ENCODE measurements at places on chromosomes 16 and 17.

- DNase-seq = no peak
Observed at GRCh38 chr17:58693751-58694150, 1.3 kb downstream of the RAD51C start.

DNA sequence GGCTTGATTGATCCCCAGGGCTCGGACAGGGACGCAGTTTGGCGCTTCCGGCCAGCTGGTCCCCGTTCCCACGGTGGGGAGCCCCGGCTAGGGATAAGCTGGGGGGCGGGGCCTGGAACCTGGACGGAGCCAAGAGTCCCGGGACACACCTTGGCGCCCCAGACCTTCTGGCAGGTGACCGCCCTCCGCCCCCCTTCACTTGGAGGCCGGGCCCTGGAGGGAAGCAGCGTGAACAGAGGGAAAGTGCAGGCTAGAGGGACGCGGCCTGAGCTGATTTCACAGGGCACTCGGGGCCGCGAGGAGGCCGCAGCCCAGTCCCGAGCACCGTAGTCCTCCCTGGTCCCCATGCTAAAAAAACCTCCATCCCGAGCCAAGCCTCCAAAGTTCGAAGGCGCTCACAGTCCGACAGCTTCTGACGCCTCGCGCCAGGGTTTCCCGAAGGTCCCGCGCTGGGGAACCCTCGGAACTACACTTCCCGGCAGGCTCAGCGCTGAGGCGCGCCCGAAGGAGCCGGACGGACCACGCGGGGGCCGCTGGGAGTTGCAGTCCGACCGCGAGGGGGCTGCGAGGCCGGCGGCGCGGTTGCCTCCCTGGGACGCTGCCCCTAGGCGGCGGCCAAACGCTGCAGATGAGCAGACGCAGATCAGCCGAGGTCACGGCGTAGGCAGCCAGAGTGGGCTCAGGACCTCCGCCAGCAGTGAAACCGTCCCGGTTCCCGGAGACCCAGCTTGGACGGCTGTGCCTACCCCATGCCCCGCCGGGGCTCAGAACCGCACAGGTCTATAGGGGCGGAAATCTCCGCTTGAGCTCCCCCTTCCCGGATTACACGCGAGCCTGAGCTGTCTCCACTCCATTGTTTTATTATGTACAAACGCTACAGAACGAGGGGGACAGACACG is at the start of gene TBX6:
Gene TBX6, minus strand, starts transcription at position 451 of the 899 bp plus-strand sequence. CDS start 731 bp downstream, outside the sequence.
- DNase-seq = peak; percentile 82

GRCh38 chr16:89536886-89537548 is 23.5 kb upstream of the RPL13 start:
- DNase-seq = no peak

- no peak for DNase-seq
Observed at GRCh38 chr16:4888428-4889135, 41.3 kb downstream of the UBN1 start.

GRCh38 chr16:49469311-49469670 is 95.7 kb downstream of the C16orf78 start:
- DNase-seq = no peak

- DNase-seq = no peak
Observed at GRCh38 chr17:6101706-6102105, 31.5 kb downstream of the WSCD1 start.

- no peak for DNase-seq
Observed at GRCh38 chr16:64450177-64450576, 671.7 kb downstream of the CDH11 start.

GRCh38 chr16:61817583-61818278 is 218.5 kb downstream of the CDH8 start:
- DNase-seq = no peak

DNA sequence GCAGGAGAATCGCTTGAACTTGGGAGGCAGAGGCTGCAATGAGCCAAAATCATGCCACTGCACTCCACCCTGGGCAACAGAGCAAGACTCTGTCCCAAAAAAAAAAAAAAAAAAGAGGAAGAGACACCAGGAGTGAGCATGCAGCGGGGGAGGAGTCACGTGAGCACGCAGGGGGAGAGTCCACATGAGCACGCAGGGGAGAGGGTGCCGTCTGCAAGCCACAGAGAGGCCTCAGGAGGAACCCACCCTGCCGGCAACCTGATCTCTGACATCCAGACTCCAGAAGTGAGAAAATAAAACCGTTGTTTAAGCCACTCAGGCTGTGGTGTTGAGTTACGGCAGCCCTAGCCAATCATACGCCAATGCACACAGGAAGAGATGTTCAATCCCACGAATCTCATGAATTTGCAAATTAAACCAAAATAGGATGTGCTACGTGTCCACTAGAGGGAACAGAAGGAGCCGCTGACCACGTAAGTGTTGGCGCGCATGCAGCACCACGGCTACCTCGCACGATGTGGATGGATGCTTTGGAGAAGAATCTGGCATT is 42.2 kb downstream of the CCDC57 start:
- DNase-seq = no peak

DNA sequence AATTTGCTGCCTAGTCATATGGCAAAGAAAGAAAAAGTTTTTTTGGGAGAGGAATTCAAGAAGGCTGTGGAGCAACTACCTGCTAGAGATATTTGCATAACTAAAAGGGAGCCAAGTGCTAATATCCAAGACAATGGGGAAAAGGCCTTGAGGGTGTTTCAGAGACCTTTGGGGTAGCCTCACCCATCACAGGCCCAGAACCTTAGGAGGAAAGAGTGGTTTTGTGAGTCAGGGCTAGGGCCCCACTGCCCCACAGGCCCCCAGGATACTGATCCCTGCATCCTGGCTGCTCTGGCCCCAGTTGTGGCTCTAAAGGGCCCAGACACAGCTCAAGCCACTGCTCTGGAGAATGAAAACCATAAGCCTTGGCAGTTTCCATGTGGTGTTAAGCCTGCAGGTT is 41.9 kb upstream of the SDK2 start:
- DNase-seq = no peak

DNA sequence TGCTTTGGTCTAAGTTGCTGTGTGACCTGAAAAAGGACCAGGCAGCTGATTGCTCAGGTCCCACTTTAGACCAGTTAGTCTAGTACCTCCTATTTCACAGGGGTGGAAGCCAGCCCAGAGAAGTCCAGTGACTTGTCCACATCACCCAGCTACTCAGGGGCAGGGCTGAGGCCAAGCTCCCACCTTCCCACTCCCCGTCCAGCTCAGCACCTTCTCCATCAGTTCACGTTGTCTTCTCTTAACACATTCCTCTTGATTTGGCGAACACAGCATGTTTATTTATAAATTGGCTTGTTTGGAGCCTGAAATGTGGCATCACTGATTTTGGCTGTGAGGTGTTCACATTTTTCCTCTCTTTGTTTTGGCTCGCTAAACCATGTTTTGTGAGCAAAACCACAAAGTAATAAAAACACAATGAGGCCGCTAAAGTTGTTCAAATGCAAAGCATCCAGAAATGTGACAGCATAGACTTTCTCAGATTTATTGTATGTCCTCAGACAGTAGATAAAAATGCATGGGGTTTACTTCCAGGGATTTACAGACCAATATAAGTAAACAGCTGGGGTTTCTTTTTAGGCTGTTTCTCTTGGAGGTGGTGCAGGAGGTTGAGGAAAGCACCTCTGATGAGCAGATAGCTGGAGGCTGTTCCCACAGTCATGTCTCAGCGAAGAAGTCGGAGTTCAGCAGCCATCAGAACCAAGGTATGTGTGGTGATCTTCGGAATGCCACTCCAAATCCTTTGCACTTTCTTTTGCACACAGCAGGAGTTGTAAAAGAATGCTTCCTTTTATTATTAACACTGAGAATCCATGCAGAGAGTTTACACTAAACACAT is 88.4 kb downstream of the PLXDC1 start:
- DNase-seq = no peak

DNA sequence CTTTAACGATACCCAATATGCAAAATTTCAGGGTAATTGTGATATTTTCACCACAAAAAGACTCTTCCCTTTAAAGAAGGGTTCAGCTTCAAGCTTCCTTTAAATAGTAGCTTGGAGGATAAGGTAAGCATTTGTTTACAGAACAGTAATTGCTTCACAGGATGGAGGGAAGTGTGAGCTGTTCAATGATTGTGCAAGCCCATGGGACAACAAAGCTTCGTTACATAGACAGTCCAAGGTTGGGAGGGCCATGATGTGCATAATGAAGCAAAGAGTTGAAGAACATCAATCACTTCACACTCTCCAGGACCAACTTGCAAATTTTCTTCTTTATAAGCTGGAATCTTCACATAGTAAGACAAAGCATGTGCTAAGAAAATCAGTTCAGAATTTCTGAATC is 145.0 kb upstream of the ASIC2 start:
- peak; percentile 48 for DNase-seq

- DNase-seq = no peak
Observed at GRCh38 chr16:2827831-2828520, 2.1 kb upstream of the ZG16B start.

DNA sequence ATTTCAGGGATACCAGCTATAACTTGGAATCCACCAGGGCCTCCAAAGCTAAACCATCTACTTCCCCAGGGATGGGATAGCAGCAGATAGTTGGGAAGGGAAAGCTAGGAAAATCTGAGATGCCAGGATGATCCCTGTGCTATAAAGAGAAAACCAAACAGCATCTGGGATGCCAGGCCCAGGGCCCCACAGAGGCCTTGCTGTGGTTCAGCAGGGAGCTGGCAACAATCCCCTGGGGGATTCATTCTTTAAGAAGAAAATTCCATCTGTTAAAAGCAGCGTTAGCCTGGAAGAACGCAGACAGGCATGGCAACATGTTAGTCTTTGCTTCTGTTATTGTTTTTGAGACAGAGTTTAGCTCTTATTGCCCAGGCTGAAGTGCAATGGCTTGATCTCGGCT is 16.6 kb downstream of the MYO18A start:
- DNase-seq = no peak

Measured in fibroblast of lung (primary cell).